Activated naive CD4-positive, alpha-beta T cell treated with Interleukin-2 at 50 U/mL for 16 hours (primary cell): ENCODE measurements at places on chromosomes 7 and 10.

DNA sequence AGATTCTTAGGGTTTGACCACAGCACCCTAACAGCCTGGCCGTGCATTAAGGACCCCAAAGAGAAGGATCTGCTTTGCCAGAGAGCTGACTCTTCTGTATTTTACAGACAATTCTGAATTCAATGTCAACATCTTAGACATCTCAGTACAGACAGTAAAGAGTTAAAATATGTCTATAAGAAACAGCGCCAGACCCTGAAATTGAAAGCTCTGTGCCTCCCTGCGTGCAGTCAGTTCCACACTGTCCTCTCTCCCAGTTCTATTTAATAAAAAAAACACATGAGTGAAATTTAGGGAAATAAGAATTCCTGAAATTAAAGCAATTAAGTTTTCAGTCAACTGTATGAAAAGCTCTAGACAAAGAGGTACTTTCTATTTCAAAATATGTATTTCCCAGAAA lies 45.1 kb downstream of the MET start:
- no peak for DNase-seq

DNA sequence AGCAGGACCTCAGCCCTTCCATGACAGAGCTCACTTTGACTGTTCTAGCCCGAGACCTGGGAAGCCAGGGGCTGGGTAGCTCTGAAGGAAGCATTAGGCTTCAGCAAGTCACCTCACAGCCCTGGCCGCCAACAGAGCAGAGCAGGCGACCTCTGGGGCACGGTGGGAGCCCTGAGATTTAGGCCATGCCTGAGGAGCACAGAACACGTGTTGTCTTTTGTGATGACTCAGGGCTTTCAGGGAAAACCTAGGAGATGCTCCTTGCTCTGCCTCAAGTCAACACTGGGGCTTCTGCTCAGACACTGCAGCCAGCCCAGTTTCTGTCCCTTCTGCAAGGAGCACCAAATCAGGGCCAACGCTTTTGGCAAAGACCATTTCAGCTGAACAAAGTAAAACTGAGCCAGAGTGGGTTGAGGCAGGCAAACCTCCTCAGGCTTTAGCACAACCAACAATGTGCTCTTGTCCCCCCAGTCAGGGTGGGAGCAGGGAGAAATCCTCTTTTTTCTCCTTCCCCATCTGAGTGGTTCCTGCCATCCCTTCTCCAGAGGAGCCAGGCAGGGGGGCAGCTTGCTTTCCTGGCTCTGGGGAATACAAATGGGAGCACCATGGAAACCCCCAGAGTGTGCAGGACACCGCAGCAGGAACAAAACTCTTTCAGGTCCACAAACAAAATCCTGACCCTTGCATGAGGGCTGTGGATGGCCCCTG lies 14.4 kb downstream of the CAMK2G start:
- DNase-seq = no peak

DNA sequence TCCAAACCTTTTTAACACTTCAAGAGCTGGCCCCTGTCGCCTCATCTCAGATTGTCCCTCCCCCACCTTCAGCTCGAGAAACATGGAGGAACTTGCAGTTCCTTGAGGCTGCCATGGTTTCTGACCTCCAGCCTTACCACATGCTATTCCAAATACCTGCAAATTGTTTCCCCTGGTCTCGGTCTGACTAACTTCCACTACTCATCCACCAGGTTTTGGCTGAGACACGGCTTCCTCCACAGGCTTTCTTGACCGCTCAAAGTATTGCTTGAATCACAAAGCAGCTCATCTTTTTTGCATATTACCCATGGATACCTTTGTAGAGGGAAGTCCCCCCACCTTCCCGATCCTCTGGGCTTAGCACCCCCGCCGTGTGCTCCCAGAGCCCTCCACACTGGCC lies 5.2 kb upstream of the SAMD8 start:
- no peak for DNase-seq

GRCh38 chr10:126264102-126265018 lies 123.9 kb downstream of the ADAM12 start:
- no peak for DNase-seq

GRCh38 chr7:124566583-124566982 lies 199.0 kb downstream of the GPR37 start:
- DNase-seq = no peak

GRCh38 chr10:30763918-30764317 lies 134.4 kb upstream of the LYZL2 start:
- DNase-seq = no peak

DNA sequence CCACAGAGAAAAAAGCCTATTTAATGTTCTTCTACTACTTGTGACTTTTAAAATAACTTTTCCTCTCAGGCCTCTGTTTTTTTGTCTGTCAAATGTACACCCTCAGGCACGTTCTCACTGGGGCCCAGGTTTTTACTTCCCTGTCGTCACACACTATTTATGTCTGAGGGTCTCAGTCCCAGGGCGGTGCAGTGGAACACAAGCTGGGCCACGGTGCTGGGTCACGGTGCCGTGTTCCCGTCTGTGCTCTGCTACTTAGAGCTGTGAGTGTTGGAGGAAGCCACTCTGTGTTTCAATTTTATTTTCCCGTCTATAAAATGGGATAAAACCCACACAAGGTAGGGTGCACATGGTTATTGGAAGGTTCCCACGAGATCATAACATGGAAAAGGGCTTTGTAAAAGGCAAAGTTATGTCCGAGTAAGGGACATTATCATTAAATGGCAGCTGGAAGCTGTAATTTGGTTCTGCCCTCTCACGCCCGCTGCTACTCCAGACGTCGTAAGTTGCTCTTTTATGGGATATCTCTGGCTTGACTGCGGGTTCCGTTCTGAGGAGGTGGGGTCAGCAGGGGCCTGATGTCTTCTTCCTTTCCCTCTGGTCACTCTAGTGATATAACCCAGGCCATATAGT lies 25.2 kb downstream of the ZNF775 start:
- no peak for DNase-seq

GRCh38 chr10:21194510-21194993 lies 297.4 kb upstream of the NEBL start:
- no peak for DNase-seq

- DNase-seq = no peak
Measured at GRCh38 chr7:152522571-152523067, 86.8 kb upstream of the KMT2C start.

DNA sequence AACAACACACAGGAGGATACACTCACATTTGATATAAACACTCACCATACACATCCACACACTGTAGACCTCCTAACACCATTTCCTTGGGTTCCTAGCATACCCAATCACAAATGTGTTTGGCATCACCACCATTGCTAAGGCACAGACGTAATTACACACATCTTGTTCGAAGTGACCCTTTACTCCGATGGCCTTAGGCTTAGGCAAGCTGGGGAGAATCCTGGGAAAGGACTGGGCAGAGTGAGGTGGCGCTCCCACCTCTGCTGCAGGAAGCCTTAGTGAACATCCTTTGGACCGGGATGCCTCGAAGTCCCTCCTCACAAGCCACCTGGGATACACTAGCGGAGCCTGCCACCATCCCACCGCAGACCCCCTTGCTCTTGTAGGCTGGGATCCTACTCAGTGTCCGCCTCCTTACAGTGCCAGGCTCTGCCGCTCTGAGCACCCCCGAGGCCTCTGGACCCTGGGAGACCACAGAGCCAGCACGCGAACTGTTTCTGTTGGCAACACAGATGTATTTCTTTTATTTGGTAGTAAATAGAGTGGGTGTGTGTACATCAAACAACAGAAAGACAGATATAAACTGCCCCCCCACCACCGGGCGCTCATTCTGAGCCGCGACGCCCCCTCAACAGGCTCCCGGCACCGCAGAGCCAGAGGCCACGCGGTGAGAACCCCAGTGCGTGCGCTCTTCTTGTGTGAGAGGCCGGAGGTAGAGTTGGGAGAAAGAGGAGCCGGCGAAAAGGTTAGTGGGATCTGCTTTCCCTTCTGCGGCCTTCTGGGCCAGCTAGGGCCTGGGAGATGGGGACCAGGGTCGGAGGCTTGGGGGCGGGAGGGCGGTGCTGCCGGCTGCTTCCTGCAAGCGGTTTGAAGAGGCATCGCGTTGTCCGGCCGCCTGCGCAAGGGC lies 5.9 kb upstream of the HMX2 start:
- DNase-seq = no peak

GRCh38 chr7:108711611-108712010 lies 141.9 kb downstream of the DNAJB9 start:
- no peak for DNase-seq

DNA sequence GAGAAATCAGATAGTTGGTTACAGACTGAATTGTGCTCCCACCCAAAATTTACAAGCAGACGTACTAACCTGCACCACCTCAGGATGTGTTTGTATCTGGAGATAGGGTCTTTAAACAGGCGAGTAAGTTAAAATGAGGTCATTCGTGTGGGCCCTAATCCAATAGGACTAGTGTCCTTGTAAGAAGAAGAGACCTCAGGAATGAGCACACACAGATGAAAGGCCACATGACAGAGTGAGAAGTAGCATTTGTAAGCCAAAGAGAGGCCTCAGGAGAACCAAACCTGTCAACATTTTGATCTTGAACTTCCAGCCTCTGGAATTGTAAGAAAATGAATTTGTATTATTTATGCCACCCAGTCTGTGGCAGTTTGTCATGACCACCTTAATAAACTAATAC lies 149.5 kb upstream of the VWC2 start:
- no peak for DNase-seq

DNA sequence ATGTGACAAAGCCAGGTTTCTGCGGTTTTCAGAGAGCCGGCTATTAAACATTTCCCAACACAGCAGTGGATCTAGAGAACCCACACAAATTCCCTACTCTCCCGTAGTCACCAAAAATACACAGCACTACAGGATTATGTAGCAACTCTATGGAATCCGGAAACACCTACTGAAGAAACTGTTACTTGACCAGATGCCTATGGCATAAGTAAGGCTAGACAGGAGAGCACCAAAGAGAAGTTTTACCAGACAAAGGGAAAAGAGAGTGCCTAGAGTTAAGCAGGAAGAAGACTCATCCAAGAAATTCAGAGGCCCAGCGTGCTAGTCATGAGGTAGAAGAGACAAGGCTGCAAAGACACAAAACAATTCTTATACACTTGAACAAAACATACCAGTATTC lies 321.1 kb downstream of the PARD3 start:
- no peak for DNase-seq

GRCh38 chr10:101672536-101672935 lies 22.4 kb downstream of the FBXW4 start:
- DNase-seq = no peak

GRCh38 chr10:97140902-97141745 lies 44.6 kb downstream of the SLIT1 start:
- no peak for DNase-seq
